ENCODE measurements at places on chromosomes 4 and X.

DNA sequence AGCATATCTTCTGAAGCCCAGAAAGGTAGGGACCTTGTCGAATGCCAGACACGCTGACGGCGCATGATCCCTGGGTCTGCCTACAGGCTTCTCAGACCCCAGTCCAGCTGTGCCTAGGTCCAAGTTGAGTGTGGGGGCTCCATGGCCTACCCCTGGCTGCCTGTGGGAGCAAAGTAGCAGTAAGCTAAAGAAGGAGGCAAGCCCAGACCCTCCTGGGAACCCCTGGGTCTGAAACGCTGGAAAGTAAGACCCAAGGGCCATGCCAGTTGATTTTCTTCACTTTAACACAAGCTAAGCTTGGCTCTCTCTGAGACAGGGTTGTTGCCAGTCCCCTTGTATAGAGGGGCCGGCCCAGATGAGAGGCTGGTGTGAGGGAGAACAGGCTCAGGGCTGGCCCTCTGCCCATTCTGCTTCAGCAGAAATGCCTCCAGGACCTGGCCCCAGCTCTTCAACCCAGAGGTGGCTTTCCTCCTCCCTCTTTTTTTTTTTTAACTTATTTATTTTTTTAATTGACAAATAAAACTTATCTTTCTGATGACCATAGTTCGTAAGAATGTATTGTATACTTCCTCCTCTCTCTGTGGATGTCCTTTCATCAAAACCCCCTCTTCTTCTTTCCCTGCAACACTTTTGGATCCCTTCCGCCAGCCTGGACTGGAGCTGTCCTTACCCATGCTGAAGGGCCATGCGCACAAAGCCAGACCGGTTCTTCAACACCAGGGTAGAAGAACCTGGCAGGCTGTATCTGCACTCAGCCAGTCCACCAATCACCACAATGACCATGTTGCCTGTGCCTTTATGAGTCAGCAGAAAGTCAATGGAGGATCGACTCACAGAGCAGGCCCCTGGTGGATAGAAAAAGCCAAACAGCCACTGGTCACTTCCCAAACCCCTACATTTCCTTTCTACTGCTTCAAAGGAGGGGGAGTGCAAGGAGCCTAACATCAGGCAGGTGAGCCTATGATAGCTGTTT is 7.1 kb downstream of the AWAT2 start:
- DNase-seq, result peak; percentile 45

- DNase-seq, result no peak
These were observed 125.8 kb downstream of the SMIM20 start for GRCh38 chr4:26039639-26040359.

DNA sequence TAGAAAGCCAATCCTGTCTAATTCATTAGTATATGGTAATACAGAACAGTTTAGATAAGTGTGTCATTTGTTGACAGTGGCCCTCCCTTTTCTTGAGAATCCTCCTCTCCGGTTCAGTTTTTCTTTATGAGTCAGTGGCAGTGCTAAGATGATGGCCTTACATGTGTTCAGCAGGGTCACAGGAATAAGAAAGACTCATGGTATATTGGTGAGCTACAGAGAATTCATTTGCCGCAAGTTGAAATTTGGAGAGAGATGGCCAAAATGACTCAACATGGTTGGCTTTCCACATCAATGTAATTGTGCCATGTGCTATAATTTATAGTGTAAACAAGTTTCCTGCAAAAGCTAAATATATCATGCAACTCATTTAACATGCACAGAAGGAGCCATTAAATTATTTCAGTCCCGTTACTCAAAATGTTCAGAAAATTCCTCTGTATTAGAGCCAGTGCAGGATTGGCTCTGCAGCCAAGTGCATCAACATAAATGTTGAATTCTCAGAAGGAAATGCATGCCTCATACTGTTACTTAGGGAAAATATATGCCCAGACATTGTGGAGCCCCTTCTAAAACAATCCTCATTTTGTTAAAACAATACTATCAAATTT is 374.3 kb downstream of the AFF2 start:
- DNase-seq, result no peak

- DNase-seq, result no peak
These were observed 51.4 kb downstream of the NDST3 start for GRCh38 chr4:118085700-118086099.

GRCh38 chr4:98664959-98665358 is 6.5 kb upstream of the TSPAN5 start:
- DNase-seq, result no peak

DNA sequence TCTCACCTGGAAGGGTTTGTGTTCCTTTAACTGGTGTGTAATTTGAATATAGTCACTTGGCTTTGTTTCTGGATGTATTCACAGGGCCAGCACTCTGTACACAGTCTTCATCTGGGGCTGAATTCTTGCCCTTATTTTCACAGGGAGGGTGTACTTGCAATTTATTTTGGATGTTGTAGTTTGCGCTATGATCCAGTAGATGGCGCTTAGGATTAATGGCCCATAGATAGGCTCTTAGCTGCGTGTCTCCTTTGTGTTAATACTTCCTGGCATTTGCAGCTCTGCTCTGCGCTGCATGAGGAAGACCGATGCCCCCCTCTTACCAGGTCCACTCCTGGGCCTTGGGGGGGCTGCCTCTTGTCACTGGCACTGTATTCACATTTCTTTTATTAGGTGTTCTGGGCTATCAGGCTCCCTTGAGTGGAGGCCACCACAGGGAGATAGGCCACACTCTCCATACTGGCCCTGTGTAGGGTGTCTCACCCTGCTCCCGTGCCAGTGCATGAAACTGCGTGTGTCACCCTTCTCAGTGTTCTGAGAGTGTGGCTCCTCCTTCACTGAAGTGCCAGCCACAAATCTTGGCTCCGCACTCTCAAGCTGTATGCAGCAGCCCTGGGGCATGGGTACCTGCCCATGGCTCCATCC is 562.2 kb downstream of the ZIC3 start:
- DNase-seq, result no peak
